Small intestine (tissue), 16 donors: ENCODE measurements at places on chromosomes 7 and 10.

- DNase-seq: no peak
Observed at GRCh38 chr7:146539836-146540235, 423.2 kb downstream of the CNTNAP2 start.

- DNase-seq: no peak
Observed at GRCh38 chr7:106986450-106986977, 58.0 kb upstream of the PRKAR2B start.

DNA sequence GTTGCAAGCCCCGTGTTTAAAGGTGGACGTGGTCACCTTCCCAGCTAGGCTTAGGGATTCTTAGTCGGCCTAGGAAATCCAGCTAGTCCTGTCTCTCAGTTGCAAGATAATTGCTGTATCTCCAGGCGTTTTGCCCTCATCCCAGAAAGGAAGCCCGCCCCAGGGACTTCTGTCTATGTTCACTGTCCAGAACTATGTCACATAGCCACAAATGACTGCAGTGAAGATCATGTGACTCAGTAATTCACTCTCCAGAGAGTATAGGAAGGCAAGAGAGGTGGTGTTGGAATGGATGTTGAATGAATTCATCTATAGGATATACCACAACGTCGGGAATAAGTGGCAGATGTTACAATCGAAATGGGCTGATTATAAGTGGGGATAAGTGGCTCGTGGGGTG, 349 bp upstream of the ERVW-1 start:
- DNase-seq: no peak

GRCh38 chr10:43055991-43056567, 20.8 kb upstream of the RET start:
- no peak for DNase-seq

DNA sequence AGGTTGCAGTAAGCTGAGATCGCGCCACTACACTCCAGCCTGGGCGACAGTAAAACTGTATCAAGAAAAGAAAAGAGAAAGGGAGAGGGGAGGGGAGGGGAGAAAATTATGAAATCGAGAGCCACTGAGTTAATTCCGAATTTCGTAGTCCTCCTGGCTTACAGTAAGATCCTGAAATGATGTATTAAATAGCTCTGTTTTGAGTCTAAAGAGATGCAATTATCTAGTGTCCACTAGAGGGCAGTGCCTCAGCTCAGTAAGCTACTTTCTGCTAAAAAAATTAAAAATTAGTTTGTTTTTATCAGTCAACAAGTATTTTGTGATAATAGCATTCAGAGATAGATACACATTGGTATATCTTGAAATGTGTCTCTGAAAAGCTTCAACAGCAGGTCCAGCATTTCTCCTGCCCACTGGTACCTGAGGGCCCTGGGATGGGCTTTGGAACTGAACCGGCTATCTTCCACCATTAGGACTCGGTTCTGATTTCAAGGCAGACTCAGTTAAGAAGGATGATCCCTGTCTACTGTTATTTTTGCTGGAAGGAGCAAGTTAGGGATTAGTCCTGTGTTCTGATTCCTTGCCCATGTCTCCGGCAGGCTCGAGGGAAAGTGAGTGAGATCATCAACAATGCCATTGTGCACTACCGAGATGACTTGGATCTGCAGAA, 19.5 kb downstream of the TSPAN33 start:
- DNase-seq: peak; percentile 29
